ENCODE measurements at places on chromosomes 1 and 21.

- no peak for DNase-seq
Observed at GRCh38 chr1:228147151-228147693, 2.5 kb upstream of the GJC2 start.

DNA sequence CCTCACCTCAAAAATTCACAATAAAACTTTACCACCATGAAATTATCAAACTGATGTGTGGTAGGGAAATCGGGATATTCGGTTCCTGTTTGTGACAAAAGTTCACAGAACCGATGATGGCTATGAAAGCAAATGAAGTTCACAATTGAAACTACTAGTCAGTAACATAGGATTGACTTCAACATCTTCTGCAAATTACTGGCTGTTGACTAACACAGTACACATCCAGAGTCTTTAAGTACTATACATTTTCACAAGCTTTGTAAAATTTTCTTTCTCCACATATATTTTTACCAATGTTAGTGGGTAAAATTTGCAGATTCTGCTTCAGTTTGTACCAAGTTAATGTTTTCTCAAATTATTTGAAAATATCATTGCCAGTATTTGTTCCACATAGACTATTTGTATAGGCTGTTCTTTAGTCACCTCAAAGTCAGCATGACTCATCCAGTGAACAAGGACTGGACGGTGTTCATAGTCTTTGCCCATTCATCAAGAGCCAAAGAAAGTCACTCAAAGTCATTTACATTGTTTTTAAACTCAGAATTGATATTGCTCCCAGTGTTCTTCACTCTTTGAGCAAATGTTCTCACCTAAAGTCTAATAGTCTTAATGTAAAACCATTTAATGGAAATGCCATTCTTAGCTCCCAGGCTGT, 213.4 kb downstream of the USP25 start:
- DNase-seq, result no peak

GRCh38 chr1:25704267-25704691, 87.7 kb downstream of the MAN1C1 start:
- peak; percentile 19 for DNase-seq

DNA sequence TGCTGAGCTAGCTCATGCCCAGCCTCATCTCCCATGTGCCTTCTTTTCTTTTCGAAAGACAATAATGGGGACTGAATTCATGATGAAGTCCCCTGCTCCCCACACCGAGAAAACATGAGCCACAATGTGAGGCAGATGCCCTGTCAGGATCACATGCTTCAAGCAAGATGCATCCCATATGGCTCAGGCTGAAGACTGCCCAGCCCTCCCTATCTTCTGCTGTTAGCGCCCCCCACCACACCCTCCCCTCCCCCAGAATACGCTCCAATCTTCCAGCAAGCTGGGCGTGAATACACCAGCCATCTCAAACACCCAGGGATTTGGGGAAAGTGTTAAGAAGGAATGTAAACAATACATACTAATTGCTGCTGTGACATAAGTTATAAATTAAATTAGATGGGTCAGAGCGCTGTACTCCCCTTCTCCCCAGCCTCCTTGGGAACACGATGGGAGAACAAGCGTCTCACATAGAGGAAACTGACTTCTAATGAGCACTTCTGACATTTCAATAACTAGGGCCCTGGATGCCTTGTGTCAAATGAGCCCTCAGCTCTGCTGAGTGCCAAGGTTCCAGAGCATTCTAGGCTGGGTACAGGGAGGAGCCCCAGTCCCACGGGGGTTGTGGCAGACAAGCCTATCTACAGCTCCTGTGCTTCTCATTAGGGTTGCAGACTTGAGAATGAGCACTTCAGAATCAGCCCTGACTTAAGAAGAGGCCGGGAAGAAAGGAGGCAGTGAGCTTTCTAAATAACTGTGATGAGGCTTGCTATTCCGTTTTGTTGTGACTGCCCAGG, 55.6 kb downstream of the TNR start:
- DNase-seq, result no peak

DNA sequence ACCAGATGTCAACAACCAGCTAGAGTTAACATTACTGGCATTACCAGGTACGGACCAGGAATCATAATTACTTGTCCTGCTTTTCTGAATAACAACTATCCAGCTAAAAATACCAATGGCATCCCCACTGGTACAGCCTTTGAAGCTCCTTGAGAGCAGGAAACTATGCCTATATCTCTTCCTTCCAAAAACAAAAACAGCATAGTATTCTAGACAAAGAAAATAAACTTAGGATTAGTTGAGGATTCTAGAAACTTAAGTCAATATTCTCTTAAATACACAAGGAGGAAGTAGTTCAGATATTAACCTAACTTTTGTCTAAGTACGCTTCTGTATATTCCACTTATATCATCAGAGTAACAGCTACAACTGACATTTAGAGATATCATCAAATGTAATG, 3.0 kb downstream of the FUBP1 start:
- DNase-seq, result no peak

DNA sequence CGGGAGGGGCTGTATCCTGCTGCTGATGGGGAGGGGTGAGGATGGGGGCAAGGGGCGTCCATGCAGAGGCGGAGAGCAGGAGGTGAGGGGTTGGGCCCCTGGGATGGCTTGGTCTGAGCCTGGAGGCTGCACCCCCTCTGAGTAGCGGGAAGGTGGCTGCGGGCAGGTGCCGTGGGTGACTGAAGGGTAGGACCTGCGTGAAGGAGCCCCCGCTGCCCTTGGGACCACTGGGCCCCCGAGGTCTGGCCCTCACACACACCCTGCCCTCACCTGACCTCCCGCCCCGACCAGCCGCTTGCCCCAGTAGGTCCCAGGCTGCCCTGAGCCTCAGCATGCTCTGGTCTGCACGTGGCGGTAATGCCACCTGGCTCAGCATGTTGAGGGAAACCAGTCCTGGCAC, 12.8 kb upstream of the SKI start:
- DNase-seq, result no peak

DNA sequence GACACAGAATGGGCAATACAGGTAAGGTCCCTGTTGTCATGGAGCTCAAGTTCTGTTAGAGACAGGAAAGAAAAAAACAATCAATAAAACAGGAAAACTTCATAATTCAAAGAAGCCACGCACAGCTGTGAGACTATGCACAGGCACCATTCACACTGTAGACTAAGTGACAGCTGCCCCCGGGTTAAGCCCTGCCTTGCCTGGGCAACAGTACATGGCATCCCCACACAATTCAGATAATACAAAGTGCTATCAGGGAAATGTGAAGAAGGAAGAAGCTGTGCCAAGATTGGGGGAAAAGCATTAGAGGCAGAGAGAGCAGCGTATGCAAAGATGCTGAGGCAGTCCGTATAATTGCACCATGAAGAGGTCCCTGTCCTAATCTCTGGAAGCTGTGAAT, 9.0 kb upstream of the KCNE2 start:
- no peak for DNase-seq

DNA sequence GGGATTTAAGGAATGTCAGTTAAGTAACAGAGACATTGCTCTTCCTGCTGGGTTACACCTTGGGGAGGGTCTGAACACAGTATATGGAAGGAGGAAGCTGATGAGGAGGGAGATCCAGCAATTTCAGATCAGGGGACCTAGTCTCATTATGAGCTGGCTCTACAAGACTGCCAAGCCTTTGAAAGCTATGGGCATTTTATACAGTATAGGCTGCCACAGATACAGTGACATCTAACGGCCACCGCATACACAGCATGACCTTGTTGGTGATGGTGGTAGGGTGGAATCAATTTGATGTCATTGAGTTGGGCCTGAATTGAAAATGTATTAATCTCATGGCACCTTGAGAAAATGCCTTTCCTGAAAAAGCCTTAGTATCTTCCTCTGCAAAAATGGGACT, 22.6 kb upstream of the ZP4 start:
- DNase-seq, result no peak

DNA sequence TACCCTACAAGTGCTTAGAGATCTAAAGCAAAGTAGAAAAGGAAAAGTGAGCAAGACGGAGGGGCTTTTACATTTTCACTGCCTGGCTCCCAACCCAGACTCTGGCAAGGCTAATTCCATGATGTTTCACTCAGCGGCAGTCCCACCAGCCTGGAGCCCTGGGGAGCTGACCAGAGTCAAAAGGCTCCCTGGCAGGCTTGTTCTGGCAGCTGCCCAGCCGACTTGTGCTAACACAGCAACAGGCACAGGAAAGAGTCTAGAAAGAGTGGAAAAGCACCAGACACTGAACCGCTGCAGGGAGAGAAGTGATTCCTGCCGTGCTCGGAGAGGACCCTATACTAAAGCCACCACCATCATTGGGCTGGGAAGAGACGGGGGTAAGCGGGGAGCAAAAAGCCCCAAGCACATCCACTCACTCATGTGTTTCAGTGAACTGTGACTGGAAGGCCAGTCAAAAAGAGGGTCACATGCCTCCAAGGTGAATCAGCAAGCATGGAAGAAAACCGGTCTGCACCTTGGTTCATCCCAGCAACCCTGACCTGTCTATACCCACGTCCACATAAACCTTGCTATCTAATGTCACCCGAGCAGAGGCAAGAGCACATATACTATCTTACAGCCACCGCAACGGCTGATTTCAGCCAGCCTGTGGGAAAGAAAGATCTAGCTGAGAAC, 8.0 kb downstream of the SMIM12 start:
- DNase-seq, result no peak

DNA sequence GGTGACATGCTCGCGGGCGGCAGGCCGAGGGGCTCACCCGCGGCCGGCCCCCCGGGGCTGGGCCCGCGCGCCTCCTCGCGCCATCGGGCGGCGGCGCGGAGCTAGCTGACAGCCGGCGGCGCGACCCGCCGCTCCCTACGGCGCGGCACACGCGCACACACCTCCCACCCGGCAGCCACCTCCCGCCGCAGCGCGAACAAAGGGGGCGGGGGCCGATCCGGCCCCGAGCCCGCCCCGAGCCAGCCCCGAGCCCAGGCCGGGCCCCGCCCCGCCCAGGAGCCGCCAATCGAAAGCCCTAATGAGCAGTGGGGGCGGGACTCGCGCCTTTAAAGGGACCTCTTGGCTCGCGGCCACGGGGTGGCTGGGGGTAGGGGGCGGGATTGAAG, at the start of gene KIF21B:
KIF21B (minus strand) TSS at position 198 of the 386 bp plus-strand sequence. CDS start 331 bp downstream, outside the sequence.
- peak; percentile 90 for DNase-seq

- no peak for DNase-seq
Observed at GRCh38 chr21:16420031-16420724, 690.4 kb downstream of the USP25 start.

DNA sequence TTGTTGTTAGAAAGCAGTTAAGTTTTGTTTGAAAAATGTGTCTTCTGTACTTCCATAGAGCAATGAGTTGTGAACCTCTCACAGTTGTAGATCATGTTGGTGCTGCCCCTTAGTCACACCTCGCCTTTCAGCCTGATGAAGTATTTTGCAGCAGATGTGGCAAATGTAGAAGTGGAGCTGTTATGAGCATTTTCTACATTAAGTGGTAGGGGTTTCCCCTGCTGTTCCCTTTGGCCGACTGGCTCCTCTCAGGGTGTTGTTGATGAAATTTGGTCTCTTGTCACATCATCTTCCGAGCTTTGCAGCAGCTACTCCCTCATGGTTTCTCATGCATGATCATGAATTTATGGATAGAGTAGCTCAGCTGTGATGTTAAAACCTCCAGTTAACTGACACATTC, 33.6 kb upstream of the DENND1B start:
- DNase-seq, result no peak

- DNase-seq, result no peak
Observed at GRCh38 chr21:46207006-46207919, 21.3 kb downstream of the LSS start.

DNA sequence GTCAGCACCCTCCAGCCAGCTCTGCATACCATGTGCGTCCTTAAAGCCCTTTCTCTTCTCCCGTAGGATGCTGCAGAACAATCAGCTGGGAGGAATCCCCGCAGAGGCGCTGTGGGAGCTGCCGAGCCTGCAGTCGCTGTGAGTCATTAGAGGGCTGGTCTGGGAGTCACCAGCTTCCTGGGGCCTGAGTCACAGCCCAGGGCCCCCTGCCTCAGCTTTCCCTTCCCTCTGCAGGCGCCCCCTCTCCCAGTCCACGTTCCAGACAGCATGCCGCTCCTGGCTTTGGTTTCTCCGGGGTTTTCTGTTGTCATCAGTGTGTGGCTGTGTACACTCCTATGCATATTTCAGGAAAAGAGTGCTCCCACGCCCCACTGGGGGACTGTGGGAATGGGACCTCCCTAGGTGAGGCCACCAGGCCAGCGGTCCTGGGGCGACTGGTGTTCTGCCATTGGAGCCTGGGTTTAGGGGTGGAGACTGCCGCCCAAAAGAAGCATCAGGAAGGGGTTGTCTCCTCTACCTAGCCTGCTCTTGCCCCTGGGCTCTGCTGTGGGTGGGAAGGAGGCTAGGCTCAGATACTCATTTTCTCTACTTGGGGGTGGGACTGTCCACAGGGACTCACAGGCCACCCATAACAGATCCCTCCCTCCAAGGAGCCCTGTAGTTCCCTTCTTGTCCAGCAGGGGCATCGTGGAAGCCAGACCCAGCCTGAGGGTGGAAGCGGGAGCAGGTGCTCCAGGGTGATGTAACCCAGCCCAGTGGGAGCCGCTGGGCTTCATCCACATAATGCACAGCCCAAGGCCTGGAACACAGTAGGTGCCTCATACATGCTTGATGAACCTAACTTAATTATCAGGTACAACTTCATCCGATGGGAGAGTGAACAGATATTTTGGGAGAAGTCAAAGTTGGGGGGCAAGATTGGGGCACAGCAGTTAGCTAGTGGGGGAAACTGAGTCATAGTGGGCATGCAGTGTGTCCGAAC, 42.5 kb downstream of the LGR6 start:
- DNase-seq, result peak; percentile 65

DNA sequence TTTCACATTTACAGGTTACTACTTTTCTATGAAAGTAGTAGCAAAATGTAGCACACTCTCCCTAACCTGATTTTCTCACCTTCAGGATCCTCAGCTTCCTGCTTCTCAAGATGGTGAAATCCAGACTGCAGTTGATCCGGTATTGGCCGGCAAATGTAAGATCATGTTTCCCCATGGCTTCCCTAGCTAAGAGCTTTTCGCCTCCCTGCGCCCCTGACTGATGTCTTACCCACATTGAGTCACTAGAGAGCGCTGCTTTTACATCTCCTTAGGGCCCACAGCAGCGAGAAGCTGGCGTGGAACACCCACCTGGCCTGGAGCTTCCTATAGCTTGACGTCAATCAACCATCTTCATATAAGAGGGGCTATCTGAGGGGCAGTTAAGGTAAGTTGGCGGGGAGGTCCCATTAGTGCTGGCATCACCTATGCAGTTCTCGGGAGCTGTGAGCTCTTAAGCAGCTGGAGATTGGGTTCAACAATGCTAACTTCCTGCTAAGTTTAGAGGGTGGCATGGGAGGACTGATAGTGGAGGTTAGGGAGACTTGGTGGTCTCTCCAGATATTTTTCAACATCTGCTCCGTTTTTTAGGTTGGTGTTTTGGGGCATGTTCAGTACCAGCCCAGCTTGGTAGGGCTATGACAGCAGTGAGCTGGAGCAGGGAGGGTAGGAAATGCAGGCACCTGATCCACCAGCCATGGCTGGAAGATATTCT, 5.5 kb downstream of the PTPN7 start:
- peak; percentile 65 for DNase-seq

- no peak for DNase-seq
Observed at GRCh38 chr1:33575324-33575879, 103.0 kb downstream of the ZSCAN20 start.
